ENCODE measurements at places on chromosomes 12 and 14. TPM values are rescaled to one million over a fixed set of nuclear protein-coding genes. Genes with fewer than 3 reads are reported as not detected.

CLEC4E gene
- not detected for total RNA-seq

ZNF385A gene
- 17.2 TPM for total RNA-seq

LRRC43 gene
- 0.27 TPM for total RNA-seq

DEGS2 gene
- total RNA-seq, result 1.6 TPM

SERPINA9 gene
- total RNA-seq, result not detected

REM2 gene
- total RNA-seq, result 0.46 TPM

MYO1H gene
- not detected for total RNA-seq
